ENCODE measurements at places on chromosomes 11 and 22.

DNA sequence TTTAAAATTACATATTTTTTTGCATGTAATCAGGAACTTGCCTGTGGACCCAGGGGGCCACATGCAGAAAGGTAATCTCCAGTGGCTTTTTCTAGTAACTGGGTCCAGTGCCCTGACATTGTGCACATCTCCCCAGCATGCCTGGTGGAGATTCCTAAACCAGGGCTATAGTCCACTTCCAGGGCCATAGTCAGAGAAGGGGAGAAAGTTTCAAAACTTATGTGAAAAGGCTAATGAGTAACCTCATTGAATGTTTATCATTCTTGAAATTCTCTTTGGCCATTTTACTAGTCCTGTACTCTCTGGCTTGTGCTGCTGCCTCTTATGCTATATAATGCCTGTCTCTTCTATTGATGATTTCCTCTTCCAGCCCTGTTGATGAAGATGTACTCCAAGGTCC is 47.8 kb downstream of the BARX2 start:
- DNase-seq = no peak

DNA sequence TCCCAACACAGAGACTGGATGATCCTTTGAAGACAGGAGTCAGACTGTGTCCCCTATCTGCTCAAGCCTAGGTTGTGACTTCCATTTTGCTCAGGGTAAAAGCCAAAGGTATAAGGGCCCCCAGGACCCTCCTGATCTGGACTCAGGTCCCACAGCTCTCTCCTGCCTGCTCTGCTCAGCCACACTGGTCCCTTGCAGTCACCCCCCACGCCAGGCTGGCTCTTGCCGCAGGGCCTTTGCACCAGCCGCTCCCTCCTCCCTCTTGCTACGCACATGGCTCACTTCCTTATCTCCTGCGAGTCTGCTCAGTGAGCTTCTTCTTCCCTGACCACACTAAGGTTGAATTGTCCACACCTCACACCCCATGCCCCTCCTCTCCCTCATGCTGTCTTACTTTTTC is 28.4 kb upstream of the CACNG2 start:
- no peak for DNase-seq

GRCh38 chr11:34915136-34916014 is 804 bp downstream of the APIP start:
- no peak for DNase-seq

DNA sequence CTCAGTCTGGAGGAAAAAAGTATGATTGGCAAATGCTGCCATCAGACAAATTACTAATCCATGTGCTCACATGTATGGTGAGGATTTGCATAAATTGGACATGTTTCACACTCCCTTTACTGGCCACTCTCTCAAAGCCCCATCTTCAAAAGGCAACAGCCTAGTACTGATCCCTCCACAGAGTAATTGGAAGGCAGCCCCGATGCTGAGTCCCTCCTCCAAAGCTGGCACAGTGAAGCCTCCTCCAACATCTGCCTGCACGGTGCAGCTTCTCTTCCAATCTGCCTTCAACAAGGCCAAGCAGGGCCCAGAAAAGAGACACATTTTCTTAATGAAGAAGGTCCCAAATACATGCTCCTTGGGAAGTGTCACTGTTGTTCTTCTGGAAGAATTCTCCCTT is 350.6 kb downstream of the OPCML start:
- DNase-seq = no peak

- no peak for DNase-seq
Measured at GRCh38 chr22:50253941-50254340, 2.9 kb upstream of the HDAC10 start.

GRCh38 chr22:44658311-44658953 is 43.6 kb upstream of the PRR5 start:
- no peak for DNase-seq

DNA sequence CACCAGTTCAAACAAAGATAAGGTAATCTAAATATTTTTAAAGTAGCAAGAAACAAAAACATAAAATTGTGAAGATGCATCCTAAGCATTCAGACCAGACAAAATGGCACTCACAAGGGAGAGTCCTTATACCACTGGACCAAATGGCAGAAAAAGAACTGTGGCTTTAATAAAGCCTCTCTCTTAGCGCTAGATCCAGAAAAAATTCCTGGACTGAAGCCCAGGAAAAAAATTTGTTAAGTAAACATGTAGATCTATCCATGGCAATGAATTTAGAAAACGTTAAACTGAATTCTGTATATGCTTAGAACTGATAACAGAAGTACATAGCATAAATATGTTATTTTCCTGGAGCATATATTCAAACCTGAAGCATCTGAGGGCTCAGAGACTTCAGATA is 11.8 kb upstream of the CD59 start:
- DNase-seq = no peak

- no peak for DNase-seq
Measured at GRCh38 chr11:23995891-23996290, 501.0 kb upstream of the LUZP2 start.

GRCh38 chr11:44628730-44629700 is 63.6 kb downstream of the CD82 start:
- no peak for DNase-seq

DNA sequence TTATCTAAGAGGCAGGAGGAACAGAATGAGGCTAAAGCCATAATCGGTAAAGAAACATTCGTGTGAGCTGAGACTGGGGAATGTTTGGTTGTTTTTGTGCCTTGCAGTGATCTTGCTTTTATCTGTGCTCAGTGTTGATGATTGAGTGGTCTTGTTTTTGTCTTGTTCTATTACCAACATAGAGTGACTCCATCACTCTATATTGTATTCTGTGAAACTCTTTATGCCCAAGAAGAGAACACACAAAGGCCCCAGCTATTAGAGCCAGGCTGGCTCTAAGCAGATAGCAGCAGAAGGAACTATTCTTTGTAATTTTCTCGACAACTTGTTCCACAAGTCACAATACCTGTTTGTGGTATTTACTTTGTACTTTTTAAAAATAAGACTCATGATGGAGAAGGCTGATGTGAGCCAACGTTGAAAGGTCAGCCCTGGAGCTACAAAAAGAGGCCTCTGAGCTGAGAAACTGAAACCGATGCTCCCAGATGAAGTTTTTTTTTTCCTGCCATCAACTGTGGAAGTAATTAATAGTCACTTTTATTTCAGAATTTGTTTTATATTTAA is 68.4 kb downstream of the LARGE1 start:
- DNase-seq = no peak

GRCh38 chr11:68040957-68041591 is 2.2 kb downstream of the TCIRG1 start:
- no peak for DNase-seq

DNA sequence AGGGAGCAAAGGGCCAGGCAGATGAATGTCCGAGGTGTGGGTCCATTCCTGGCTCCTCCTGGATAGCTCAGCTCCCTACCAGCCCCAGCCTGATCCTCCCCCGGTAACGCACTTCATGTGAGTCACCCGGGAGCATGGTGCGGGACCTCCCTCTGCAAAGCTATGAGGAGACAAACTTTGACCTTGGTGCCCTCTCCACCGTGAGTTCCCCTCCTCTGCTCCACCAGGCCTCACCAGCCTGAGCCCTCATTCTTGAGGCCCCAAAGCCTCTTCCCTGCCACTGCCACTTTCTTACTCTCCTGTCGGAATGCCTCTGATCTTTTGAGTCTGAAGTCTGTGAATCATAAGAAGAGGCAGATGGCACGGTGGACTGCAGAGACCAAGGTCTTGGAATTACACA is 37.4 kb upstream of the CD82 start:
- no peak for DNase-seq

DNA sequence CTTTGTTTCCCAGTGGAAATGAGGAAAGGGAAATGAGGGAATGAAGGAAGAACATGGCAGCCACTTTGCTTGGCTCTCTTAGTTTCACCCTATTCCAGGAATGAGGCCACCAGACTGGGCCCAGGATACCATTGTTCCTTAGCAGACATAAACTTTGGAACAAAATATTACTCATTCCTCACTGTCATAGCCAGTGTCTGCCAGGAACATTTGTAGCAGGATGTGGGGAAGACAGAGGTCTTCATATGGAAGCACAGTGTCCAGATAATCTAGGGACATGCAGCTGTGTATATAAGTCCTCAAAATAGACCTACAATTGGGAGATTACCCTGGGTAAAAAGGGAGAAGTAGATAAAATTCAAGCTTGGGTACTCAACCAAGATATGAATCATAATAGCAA is 15.2 kb upstream of the FUT4 start:
- DNase-seq = no peak

DNA sequence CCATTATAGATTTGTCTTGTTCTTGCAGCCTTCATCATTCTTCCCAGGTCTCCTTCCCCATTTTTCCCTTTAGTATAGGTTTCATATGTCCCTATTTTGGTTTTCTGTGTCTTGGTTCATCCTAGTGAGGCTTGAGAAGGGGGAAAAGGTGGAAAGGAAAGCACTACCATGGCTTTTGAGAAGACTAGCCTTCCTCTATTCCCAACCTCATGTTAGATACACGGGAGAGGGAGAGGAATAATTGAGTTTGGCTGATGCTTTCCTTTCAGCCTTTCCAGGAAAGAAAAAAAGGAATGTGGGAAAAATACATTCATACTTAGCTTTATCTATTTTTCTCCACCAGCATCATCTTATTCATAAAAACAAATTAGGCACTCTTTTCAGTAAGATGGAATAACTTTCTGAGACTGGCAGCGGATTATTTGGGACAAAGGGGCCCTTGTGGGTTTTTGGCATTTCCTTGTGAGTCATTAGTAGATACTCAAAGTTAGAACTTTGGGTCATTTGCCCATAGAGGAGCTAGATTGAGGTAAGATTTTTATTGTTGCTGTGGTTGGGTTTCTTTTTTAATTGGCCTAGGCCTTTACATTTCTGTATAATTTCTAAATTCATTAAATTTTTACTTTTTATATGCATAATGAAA is 23.8 kb downstream of the CAPRIN1 start:
- no peak for DNase-seq

- no peak for DNase-seq
Measured at GRCh38 chr11:132579634-132580327, 952.5 kb downstream of the OPCML start.

- DNase-seq = no peak
Measured at GRCh38 chr11:128734103-128734831, 40.4 kb downstream of the FLI1 start.

DNA sequence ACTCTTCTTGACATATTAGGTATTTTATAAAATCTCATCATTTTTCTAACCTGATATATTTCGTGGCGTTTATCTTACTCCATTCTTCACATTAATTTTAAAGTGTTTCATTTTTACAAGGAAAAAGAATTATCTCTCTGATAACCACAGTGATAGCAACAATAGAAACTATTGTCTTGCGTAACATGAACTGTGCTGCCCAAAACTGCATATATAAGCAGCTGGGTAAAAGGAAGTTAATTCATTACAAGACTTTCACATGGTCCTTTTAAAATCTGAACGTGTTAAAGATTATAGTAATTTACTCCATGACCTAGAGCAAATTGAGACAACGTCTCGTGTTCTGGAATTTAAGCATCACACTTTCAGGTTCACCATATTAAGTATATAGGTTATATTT is 210.4 kb upstream of the GRIA4 start:
- no peak for DNase-seq

GRCh38 chr11:35235936-35236666 is 97.1 kb downstream of the CD44 start:
- DNase-seq = peak; percentile 34

DNA sequence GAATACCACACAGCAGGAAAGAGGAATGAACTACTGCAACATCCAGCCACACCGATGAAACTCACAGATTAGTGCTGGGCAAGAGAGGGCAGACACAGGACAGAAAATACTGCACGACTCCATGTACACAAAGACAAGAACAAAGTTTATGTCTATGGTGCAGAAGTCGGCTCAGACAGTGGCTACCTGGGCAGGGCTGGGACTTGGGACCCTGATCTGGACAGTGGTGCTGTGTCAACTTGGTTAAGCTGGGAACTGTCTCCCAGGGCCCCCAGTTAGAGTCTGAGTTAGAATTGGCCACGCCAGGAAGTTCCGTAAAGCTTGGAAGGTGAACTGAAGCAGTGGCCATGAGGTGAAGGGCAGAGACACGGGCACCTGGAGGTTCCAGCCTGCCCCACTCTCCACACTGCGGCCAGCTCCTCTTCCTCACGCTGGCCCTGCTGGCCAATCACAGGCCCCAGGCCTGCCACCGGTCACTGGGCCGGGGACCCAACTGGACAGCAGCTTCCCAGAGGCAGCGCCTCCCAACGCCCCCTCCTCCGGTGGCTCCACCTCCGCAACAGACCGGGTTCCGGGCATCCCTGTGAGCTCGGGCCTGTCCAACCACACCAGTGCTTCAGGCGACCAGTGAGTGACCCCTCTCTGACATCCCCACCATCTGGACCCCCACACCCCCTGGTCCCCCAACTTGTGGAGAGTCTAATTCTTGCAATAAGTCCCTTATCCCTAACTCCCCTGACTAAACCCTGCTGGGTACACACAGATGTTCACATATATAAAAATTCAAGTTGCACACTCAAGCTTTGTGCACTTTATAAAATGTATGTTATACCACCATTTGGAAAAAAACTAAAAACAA is 93.7 kb downstream of the MICAL3 start:
- DNase-seq = no peak

DNA sequence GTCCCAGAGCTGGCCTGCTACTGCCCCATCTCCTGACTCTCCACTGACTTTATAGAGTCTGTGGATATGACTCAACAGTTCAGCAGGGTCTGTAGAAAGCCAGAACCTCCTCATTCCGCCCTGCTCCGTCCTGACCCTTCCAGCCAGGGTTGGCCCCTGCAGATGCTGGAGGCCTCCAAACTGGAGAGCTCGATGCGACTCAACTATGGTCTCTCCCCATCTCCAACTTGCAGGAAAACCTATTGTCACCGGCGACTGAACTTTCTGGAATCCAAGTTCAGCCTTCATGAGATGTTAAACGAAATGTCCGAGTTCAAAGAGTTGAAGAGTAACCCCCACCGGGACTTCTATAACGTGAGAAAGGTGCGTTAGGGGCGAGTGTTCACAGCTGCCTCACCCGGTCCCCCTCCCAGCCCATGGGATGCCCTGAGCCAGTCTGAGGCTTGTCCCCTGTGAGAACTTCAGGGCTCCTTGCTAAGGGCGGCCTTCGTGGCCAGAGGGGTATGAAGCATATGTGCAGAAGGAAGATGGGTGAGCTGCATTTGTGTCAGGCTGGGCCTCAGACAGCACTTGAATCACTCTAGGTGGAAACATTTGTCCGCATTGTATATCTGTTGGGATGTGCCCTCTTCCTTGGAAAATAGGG is 32.1 kb downstream of the AMPD3 start:
- DNase-seq = no peak

DNA sequence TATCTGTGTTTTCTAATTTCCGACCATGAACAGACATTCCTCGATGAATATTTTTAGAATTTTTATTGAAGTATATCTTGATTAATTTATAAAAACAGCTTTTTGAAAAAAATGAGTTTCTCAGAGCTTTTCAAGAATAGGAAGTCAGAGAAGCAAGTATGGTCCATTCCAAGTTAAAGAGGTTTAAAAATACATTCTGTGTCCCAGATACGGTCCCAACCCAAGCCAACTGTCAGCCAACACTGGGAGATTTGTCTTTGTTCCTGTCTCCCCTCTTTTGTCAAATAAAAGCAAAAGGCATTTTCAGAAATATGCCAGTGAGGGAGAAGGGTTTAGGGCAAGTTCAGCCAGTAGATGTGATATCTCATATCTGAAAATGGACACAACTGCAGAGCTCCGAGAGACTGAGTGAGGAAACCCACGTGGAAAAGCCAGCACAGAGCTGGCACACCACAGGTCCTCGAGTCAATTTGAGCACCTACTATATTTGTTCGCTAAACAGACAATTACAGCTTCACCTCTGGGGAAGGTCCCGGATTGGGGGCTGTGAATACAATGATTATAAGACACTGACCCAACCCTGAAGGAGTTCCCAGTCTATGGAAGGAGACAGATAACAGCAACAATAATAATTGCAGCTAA is 59.8 kb downstream of the C11orf91 start:
- no peak for DNase-seq

Measured in stimulated activated CD4-positive, alpha-beta T cell treated with anti-CD3 and anti-CD28 coated beads, Interleukin-1b, Interleukin-23, amount 100 ng/mL, for 4 hours (primary cell).